GM23248 (cell line): ENCODE measurements at places on chromosomes 6 and 20. TPM values are rescaled to one million over a fixed set of nuclear protein-coding genes. Genes with fewer than 3 reads are reported as not detected.
A peak's percentile ranks its signal among the peaks of the same experiment; 100 is the strongest.

Gene BPIFA1
- total RNA-seq: not detected in 2 replicates

DNA sequence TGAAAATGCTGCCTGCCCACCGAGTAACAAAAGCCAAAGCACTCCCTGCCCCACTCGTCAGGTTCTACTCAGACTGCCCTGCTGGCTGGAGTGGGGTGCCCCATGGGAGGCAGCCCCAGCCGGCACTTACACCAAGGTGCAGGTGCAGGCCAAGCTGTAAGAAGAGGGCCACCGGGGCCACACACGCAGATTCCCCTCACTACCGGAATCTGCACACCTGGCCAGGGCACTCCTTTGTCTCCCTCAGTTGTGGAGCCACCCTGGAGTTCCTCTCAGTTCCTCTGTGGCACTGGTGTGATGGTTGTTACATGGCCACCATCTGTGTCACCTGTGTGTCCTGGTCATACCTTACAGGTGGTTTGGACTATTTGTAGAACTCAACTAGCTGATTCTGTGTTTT is 112.4 kb downstream of the FOXO3 start:
- H3K4me3 ChIP-seq: no peak overlapping the region
- H3K27me3 ChIP-seq: no peaks in the 10 kb centered on the region
- 0 out of 2 replicates have a peak, but pooled peaks cover 3% of the 10 kb centered on the region for H3K4me1 ChIP-seq
- H3K36me3 ChIP-seq: no peaks in the 10 kb centered on the region
- no peak overlapping the region for H3K27ac ChIP-seq
- no peak for DNase-seq

GRCh38 chr6:87540539-87540938 is 49.2 kb downstream of the RARS2 start:
- H3K27me3 ChIP-seq: no peaks in the 10 kb centered on the region
- H3K36me3 ChIP-seq: peaks cover 65% of the 10 kb centered on the region
- no peak for DNase-seq
- no peak overlapping the region for H3K4me3 ChIP-seq

- no peak overlapping the region for H3K27ac ChIP-seq
- peaks cover 13% of the 10 kb centered on the region; the same call in 1 of the 2 replicates for H3K27me3 ChIP-seq
- H3K4me1 ChIP-seq: no peaks in the 10 kb centered on the region
- DNase-seq: peak; percentile 94
- no peak overlapping the region for H3K4me3 ChIP-seq
Measured at GRCh38 chr6:13336553-13336952, 8.2 kb upstream of the TBC1D7 start.

Gene TSPO2
- total RNA-seq: not detected in 2 replicates

Gene BTBD3
- total RNA-seq: 30.5 and 33.8 TPM in 2 replicates
